Kidney tubule cell (primary cell): ENCODE measurements at places on chromosomes 5 and 9.

GRCh38 chr9:131867611-131868192 lies 127.8 kb upstream of the RAPGEF1 start:
- no peak for DNase-seq

- no peak for DNase-seq
These were observed 31.3 kb upstream of the HSPA9 start for GRCh38 chr5:138606378-138607064.

GRCh38 chr5:147737921-147738320 lies 44.6 kb downstream of the JAKMIP2 start:
- DNase-seq, result no peak

DNA sequence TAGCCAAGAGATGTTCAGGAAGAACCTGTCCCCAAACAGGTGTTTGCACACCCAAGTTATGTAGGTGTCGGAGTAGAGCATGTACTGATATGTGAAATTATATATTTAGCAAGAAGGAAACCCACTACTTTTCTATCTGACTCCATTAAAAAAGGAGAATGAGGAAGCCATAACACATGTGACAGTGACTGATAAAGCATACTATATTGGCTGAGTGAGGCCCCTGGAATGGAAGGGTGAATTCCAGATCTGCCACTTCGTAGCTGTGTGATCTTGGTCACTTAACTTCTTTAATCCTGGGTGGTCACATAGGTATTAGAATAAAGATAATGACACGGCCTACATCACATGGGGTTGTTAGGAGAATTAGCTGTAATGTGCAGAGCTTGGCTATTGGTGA lies 116.0 kb upstream of the MAN2A1 start:
- no peak for DNase-seq

- DNase-seq, result no peak
These were observed 457.0 kb upstream of the KLF4 start for GRCh38 chr9:107946364-107947141.

DNA sequence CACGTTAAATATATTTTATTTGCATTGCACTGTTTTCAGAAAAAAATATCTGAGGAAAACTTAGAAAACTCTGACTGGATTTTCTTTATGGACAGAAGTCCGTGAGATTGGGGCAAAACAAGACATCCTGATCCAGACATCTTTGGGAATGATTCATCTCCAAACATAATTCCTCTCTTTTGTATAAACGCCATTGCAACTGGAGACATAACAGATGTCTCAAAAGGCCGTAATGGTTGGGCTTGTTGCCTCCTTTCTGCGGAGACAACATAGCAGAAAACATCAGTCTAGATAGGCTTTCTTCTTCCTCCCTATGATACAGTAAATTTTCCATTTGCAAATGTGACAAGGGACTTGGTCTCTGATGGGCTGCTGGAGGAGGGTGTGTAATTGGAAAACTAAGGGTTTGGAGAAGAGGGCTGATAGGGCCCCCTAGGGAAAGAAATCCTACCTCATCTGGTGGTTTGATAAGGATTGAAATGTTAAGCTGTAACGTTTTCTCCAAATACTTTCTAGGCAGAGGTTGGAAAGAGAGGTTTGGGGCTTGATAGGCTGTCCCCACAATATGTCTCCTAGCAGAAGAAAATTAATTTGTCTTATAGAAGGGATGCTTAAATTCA lies 631.5 kb upstream of the ST8SIA4 start:
- DNase-seq, result no peak
